Prostate gland (tissue), 2 donors: ENCODE measurements at places on chromosomes 5 and 9.

DNA sequence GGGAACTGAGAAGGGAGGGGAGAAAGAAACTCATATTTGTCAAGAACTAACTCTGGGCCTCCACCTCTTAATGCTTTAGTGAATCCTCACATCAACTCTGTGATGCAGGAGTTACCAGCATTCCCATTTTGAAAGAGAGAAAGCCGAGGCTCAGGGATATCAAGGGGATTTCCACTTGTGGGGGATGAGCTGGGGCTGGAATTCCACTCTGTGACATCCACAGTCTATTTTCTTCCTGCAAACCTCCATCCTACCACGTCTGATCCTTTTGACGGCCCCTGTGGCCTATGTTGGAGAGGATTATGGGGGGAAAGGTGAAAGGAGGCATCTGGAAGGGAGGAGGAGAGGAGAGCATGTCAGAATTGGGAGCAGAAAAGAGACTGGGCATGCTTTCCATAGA is 9.0 kb downstream of the LCP2 start:
- DNase-seq = no peak

DNA sequence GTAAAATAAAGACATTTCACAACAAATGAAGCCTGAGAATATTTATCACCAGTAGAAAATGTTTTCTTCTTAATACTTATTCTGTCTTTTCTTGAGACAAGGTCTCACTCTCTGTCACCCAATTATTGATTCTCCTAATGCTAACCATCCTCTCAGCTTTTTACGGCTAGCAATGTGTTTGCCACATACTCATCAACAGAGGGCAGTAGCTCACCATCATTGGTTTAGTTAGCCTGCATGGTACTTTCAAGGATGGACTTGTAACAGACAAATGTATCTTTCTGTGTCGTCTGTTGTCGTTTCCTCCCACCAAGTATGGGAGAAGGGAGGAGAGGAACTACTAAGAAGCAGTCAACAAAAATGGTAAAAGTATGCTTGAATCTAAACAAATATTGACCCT is 5.9 kb upstream of the ACO1 start:
- peak; percentile 20 for DNase-seq

GRCh38 chr5:33611877-33612276 is 171.1 kb downstream of the TARS1 start:
- no peak for DNase-seq

- no peak for DNase-seq
These were observed 1.4 kb upstream of the N4BP3 start for GRCh38 chr5:178111925-178112324.

- no peak for DNase-seq
These were observed 292.9 kb downstream of the CDH18 start for GRCh38 chr5:19694949-19695611.
